Activated CD4-positive, alpha-beta T cell treated with anti-CD3 and anti-CD28 coated beads for 1 hour (primary cell): ENCODE measurements at places on chromosomes 6 and 20.

GRCh38 chr6:41684311-41685180 is 46.3 kb downstream of the MDFI start:
- DNase-seq = no peak

DNA sequence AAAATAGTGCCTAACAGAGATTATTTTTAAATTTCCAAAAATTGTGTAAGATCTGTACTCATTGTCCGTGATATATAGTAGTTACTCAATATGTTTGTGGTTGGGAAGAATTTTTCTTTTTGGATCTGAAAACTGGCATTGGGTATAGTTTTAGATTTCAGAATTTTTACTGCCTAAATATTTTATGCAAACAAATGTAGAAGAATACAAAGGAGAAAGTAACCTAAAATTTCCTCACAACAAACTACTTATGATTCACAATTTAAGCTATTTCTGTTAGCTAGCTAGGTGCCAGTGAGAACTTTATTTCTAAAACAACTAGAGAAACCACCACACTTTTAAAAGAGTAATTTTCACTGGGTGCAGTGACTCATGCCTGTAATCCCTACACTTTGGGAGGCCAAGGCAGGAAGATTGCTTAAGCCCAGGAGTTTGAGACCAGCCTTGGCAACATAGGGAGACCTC is 38.8 kb downstream of the SESN1 start:
- DNase-seq = no peak

DNA sequence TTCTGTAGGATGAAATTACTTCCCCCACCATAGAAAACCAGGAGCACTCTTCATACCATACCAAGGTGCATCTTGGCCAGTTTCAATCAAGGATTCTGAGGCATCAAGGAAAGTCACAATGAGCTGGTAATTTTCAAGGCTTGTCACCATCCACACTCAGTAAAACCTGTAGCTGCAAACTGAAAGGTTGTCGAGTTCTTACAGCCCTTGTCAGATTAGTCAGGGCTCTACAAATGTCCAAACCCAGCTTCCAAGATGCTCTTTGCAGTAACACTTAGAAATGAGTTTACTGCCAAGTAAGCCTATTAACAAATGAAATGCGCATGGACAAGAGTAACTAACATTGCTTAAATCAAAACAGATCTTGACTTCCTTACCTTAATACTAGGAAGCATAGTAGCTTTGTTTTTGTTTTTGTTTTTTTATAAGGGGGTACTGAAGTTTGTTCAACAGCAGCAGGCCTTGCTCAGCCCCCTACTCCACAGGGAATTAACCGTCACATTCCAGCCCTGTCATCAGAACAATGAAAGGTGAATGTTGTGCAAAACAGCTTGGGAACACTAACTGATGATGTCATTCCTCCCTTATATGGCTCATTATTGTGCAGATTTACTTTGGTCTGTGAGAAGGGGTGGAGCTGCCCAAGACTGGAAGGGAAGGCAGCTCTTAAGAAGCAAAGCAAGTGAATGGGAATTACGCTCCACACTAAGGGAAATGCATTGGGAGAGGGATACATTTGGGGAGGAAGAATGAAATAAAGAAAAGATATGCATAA is 49.9 kb upstream of the TMEM30A start:
- no peak for DNase-seq

- DNase-seq = no peak
Observed at GRCh38 chr6:26205625-26206574, 118.7 kb downstream of the HFE start.

- DNase-seq = no peak
Observed at GRCh38 chr6:47890326-47890875, 108.6 kb downstream of the OPN5 start.

DNA sequence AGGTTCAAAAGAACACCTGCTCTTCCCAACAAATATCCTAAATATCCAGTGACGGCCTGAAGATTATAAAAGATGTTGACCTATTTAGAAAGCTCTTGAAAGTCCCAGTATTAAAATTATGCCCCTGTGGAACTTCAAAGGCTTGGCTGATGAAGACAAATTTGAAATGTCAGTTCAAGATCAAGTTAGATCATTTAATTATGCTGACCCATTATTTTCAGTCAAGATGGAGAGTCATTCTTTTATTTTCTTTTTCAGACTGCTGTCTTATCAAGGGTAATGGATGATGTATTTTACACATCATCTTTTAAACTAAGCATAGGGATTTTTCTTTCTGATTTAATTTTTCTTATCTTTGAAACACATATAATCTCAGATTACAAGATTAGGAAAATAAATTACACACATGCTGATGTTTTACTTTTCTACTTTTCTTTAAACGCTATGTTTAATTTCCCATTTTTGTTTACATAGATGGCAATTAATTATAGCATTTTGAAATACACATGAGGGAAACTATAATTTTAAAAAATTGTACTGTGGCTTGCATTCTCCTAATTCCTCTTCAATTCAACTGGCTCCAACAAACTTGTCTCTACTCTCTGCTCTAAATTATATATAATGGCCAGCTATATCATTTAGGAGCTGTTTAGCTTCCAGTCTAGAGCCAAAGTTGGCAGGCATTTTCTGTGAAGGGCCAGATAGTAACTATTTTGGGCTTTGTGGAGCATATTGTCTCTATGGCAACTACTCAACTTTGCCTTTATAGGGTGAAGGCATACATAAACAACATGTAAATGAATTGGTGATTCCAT is 123.7 kb downstream of the RCAN2 start:
- no peak for DNase-seq

GRCh38 chr20:58938541-58938940 is 42.5 kb upstream of the NELFCD start:
- DNase-seq = no peak

- no peak for DNase-seq
Observed at GRCh38 chr6:15327271-15327670, 81.4 kb downstream of the JARID2 start.

GRCh38 chr6:116136373-116136772 is 10.4 kb upstream of the COL10A1 start:
- no peak for DNase-seq

GRCh38 chr6:146767632-146768031 is 168.9 kb downstream of the ADGB start:
- DNase-seq = no peak

- DNase-seq = peak; percentile 46
Observed at GRCh38 chr6:166515072-166515810, 71.2 kb downstream of the RAMACL start.
